Stimulated activated CD8-positive, alpha-beta memory T cell treated with anti-CD3 and anti-CD28 coated beads, Interleukin-7, amount 100 ng/mL, for 1 hour (primary cell): ENCODE measurements at places on chromosomes 1 and 21.

GRCh38 chr1:3368711-3369445 lies 85.6 kb upstream of the ARHGEF16 start:
- no peak for DNase-seq

GRCh38 chr1:28807046-28807445 lies 4.9 kb upstream of the OPRD1 start:
- no peak for DNase-seq

- DNase-seq = no peak
Measured at GRCh38 chr1:30418061-30418938, 305.1 kb downstream of the MATN1 start.

GRCh38 chr1:82706741-82707140 lies 906.0 kb downstream of the ADGRL2 start:
- no peak for DNase-seq
